ENCODE measurements at places on chromosomes 7 and 10. TPM values are rescaled to one million over a fixed set of nuclear protein-coding genes. Genes with fewer than 3 reads are reported as not detected.

The SPDYE11 gene
- total RNA-seq: 0.10 TPM

- no peak for DNase-seq
These were observed 170.1 kb downstream of the PKD1L1 start for GRCh38 chr7:47778153-47778661.

DNA sequence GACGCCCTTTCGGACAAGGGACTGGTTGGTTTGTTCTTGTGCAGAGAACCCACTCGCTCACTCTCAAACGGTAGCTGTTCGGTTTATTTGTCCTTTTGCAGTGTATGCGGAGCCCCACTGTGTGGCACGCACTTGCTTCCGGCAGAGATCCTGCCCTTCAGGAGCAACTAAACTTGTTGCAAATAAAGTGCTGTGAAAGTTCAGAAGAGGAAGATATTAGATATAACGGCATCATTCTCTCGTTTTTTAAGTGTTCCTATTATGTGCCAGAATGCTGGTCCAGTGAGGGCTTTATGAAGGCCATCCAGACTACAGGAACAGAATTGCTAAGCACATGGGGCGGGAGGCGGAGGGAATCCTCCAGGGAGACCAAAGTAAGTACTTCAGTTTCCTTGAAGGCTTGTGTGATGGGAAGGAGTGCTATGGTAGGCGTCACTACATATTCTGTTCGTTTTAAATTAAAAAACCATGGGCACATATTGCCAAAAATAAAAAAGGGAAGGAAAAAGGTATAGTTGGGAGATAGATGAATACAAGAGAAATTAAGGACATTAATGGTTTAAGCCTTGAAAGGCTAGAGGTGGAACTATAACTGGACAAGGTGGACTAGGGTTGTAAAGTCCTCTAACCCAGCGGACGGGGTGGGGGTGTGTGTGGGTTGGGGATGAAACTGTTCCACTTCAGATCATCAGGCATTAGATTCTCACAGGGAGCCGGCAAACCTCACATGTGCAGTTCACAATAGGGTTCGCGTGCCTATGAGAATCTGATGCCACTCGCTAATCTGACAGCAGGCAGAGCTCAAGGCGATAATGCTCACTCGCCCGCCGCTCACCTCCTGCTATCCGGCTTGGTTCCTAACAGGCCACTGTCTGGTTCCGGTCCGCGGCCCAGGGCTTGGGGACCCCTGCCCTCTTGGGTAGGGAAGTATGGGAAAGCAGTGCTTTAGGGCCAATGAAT lies 704 bp upstream of the ERLIN1 start:
- DNase-seq: peak; percentile 4

- no peak for DNase-seq
These were observed 543.7 kb upstream of the COBL start for GRCh38 chr7:51860305-51860704.

- no peak for DNase-seq
These were observed 19.7 kb downstream of the AHR start for GRCh38 chr7:17318146-17318545.
